Activated T-cell treated with anti-CD3 and anti-CD28 coated beads, Interleukin-2, amount 50 U/mL, for 72 hours (primary cell): ENCODE measurements at places on chromosomes 1 and 21. TPM values are rescaled to one million over a fixed set of nuclear protein-coding genes. Genes with fewer than 3 reads are reported as not detected.
A peak's percentile ranks its signal among the peaks of the same experiment; 100 is the strongest.

DNA sequence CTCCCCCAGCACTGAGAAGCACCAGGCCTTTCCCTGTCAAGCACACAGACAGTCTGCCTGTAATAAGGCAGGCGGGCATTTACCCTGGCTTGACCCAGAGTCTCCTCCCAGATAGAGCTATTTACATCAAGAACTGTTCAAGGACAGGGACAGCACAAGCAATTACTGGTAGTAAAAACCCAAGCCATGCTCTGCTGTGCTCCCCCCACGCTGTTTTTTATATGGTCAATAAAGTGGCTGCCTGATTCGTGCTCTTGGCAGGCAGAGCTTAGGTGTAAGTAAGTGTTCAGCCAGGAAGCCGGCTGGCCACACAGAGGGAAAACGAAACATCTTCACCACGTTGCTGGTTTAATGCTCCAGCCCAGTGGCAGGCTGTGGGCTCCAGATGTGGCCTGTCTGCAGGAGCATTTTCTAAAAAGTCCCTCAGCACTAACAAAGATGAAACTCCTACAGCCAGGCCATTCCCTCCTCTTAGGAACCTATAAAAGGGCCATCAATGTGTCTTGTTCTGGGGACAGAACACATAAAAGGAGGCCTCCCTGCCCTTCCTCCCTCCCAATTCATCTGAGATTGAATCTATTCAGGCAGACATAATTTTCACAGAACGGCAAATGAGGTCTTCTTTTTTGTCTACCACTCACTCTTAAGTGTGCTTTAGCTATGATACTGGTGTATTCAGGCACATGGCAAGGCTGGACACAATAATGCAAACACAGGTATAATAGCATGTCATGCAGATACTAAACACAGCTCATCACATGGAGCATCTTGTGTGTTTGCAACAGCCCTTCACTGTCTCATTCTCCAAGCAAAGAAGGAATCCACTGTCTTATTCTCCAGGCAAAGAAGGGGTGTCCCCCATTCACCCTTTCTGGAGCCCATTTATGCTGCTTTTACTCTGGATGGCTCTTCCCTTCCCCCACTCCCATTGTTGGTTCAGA, 378.9 kb downstream of the HHAT start:
- DNase-seq = no peak
- no peaks in the 10 kb centered on the region for H3K36me3 ChIP-seq
- H3K4me3 ChIP-seq = no peak overlapping the region

DNA sequence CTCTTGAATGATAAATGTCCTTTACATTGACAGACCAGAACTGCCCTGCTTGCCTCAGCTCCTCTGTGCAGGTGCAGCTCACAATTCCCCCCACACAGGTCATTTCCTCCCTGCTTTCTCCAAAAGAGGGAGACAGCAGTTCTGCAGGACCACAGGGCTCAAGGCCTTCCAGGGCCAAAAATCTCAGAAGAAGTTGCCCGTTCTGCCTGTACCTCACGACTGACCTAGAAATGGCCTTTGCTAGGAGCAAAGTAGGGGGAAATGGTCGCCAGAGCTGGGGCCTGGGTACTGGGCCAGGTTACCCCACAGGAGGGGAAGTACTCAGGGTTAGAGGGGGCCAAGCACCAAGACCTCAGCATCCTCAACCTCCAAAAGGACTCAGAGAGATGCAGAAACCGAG, 11.1 kb downstream of the RNU1-2 start:
- peaks cover 24% of the 10 kb centered on the region for H3K4me1 ChIP-seq
- H3K36me3 ChIP-seq = no peaks in the 10 kb centered on the region
- no peak for DNase-seq
- peak overlapping the region; percentile 42 for H3K27ac ChIP-seq
- peak overlapping the region; percentile 6 for H3K4me3 ChIP-seq

DNA sequence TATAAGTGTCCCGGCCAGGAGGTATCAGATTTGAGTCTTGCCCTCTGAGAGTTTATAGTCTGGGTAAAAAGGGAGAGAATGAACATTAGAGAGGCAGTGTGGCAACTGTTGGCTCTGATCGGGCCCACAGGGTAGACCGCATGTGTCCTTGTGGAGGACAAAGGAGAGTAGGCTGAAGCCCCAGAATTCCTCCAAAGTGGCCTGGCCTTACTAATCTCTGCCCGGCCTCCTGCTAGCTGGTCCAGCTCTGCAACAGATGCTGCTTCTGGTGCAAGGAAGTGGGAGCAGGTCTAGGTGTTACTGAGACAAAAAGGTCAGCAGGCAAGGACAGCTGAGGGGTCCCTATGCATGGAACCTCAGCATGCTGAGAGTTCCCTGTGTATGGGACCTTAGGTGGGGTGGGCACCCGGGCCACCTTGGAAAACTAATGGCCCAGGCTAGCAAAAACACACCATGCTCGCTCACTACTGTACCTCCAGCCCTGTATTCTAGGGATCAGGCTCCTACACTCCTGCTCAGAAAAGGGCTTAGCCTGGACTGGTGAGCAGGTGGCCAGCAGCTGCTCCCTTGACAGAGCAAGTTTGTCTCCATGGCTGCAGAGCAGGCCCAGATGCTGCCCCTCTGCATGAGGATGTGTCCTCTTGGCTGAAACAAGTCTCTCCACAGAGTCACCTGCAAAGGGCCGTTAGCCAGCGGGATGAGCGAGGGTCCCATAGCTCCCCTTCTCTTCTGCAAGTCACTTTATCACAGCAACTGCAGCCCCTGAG, 30.3 kb upstream of the RGS16 start:
- no peak overlapping the region for H3K4me3 ChIP-seq
- no peak overlapping the region for H3K27ac ChIP-seq
- DNase-seq = no peak
- H3K36me3 ChIP-seq = no peaks in the 10 kb centered on the region
- H3K4me1 ChIP-seq = peaks cover 32% of the 10 kb centered on the region

DNA sequence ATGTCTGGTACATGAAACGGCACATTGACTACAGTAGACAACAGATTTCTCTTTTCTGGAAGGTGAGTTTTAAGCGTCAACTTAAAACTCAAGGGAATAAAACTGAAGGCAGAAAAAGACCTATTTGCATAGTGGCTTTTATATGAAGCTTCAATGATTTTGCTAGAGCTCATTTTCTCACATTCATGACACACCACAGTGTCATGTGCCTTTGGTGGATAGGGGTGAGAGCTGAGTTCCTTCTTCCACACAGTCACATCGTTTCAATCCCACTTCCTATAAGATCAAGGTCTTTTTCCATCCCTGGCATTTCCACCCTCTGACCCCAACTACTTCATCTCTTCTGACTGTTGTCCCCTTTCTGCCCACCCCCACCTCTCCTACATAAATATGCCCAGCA, 31.0 kb downstream of the IL12RB2 start:
- H3K27me3 ChIP-seq = no peaks in the 10 kb centered on the region
- peak overlapping the region; percentile 99 for H3K27ac ChIP-seq
- H3K4me1 ChIP-seq = peaks cover 94% of the 10 kb centered on the region

DNA sequence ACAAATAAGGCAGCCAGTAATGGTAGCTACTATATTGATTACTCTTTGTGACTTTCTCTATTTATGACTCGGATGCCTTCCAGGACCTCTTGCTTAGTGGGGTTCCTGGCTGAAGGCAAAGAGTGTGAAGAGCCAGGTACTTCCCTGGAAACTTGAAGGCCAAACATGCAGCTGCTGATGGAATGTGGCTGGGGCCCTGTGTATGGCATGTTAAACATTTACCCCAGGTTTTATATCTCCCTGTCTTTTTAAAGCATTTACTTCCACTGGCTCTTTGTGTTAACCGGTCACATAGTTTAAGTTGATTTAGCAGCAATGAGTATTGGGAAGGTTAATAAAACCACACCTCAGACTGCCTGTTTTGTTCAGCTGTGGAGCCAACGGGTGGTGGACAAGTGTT, 45.7 kb upstream of the PAXBP1 start:
- no peaks in the 10 kb centered on the region for H3K27me3 ChIP-seq
- H3K36me3 ChIP-seq = no peaks in the 10 kb centered on the region
- no peak for DNase-seq
- no peaks in the 10 kb centered on the region for H3K4me1 ChIP-seq
- no peak overlapping the region for H3K4me3 ChIP-seq

ORC1 gene
- total RNA-seq = 43.5 TPM

FAM72B gene
- total RNA-seq = 34.6 TPM
